ENCODE measurements at places on chromosomes 1 and 21.

GRCh38 chr1:168466714-168467131 is 77.1 kb downstream of the XCL2 start:
- no peak for DNase-seq

- peak; percentile 86 for DNase-seq
Measured at GRCh38 chr1:51329443-51330325, 678 bp downstream of the TTC39A start.

DNA sequence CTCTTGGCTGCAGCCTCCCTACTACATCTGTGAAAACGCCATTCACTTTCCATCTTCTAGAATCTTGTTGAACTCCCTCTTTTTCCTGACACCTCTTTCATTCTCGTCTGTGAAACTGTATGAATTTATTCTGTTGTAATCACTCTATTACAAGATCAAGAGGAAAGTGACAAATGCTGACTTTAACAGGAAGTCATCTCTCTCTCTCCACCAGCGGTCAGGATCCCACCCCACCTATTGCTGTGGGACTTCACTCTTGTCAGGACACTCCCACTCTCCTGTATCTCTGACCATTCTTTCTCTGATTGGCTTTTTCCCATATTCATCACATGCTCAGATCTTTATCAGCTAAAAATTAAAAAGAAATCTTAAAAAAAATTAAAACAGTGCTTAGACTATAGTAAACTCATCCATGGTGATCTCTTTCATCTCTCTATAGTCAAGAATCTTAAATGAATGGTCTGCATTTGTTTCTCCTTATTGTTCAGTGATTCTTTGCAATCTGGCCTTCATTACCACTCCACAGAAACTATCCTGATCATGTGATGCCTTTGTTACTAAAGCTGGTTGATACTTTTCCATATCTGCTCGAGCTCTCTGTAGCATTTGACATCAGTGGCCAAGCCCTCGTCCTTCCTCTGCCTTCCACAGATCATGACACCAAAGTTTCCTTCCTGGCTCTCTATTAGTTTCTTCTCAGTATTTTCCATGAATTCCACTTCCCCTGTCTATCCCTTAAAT is 113.6 kb downstream of the UCHL5 start:
- no peak for DNase-seq

- no peak for DNase-seq
Measured at GRCh38 chr1:41727749-41728115, 191.0 kb downstream of the HIVEP3 start.

GRCh38 chr1:176515310-176515709 is 52.3 kb downstream of the PAPPA2 start:
- no peak for DNase-seq

- DNase-seq: no peak
Measured at GRCh38 chr1:224076407-224076806, 37.5 kb upstream of the FBXO28 start.

DNA sequence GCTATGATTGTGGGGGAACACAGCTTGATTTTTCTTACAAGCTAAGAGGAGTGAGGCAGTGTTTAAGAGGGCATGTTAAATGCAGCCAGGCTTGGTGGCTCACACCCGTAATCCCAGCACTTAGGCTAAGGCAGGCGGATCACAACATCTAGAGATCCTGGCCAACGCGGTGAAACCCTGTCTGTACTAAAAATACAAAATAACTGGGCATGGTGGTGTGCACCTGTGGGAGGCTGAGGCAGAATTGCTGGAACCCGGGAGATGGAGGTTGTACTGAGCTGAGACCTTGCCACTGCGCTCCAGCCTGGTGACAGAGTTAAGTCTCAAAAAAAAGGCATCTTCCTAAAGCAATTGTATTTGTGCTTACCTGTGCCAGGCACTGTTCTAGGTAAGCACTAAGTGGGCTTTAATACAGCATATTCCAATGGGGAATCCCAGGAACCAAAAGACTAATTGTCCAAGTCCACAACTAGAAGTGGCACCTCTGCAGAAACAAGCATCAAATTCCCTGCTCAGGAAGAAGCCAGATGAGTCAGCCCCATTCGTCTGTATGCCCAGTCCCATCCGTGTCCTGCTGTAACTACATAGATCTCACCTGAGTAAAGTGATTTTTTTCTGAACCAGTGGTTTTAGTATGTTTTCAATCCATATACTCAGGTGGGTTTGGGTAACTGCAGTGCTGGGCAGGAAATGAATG is 4.6 kb downstream of the RCC1 start:
- no peak for DNase-seq

GRCh38 chr1:78054972-78055371 is 9.2 kb downstream of the GIPC2 start:
- DNase-seq: no peak

- DNase-seq: peak; percentile 5
Measured at GRCh38 chr1:172360511-172360910, 60.0 kb upstream of the C1orf105 start.

- no peak for DNase-seq
Measured at GRCh38 chr1:229464672-229465071, 30.8 kb upstream of the ACTA1 start.

GRCh38 chr1:100658716-100659026 is 60.9 kb upstream of the VCAM1 start:
- DNase-seq: no peak

GRCh38 chr1:160261556-160261892 is 825 bp downstream of the DCAF8 start:
- peak; percentile 73 for DNase-seq

DNA sequence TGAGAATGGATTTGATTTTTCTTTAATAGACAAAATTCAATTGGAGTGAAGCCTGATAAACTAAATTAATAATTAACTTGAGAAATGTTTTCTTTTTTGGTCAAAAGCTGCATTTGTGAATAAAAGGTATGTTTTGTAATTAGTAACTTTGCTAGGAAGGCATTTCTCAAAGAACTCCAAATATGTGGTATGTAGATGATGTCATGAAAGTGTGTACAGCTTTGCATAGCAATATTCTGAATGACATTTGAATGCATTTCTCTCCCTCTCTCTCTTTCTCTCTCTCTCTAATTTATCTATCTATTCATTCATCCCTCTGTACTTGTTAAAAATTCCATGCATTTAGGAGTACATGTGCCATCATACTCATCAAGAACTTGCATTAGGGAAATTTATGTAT is 109.1 kb upstream of the ADAMTS5 start:
- no peak for DNase-seq

DNA sequence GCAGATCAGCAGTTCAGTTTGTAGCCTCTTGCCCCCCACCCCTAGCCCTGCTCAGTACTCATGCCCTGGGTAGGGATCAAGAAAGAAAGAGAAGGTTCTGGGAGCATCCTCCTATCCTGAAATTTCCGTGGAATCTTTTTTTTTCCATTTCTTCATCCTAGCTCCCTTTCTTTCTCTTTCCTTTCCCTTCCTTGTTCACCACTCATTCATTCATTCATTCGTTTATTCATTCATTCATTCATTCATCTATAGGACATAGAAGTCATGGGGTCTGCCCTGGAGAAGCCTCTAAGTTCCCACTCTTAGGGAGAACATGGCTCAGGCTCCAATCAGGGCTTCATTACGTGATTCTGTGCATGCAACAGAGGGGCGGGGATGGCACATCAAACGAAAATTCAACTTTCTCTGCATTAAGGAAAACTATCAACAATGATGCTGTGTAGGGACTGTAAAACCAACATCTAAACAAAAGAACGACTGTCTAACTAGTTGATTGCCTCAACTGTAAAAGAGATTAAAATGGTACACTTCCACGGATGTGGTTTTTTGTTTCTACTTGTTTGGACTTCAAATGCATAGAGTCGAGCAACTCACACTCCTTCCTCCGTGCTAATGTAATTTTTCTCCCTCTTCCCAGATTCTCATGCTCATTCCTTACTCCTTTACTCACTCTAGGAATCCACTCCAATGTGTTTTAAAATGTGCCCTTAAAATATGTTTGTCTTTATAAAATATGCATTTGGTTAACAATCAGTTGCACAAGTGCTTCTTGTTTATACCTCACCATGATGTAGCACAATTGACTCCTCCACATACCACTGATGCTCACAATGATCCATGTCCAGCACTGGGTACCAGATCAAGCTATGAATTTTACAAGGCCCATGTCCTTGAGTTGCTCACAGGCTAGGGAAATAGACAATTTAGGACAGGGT is 101.2 kb upstream of the SLC2A1 start:
- no peak for DNase-seq

DNA sequence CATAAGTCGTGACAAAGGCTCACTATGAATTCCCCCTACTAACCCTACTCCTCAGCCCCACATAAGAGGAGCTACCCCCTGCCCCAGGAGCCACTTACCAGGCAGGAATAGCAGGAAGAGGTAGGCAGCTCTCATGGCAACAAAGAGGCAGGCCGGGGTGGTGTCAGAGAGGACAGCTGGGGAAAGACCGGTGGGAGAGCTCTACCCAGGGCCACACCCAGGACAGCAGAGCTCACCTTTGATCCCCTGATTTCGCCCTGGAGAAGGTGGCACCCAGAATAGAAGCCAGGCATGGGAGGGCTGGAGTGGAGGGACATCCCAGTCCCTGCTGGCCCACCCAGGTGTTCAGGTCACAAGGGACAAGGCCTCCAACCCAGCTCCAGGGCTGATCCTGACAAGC is 2.3 kb downstream of the MFAP2 start:
- DNase-seq: no peak

GRCh38 chr1:89980605-89981004 is 14.3 kb upstream of the ZNF326 start:
- no peak for DNase-seq

- no peak for DNase-seq
Measured at GRCh38 chr21:14071902-14072734, 138.6 kb downstream of the LIPI start.

GRCh38 chr1:180153032-180153431 is 1.6 kb upstream of the QSOX1 start:
- no peak for DNase-seq

DNA sequence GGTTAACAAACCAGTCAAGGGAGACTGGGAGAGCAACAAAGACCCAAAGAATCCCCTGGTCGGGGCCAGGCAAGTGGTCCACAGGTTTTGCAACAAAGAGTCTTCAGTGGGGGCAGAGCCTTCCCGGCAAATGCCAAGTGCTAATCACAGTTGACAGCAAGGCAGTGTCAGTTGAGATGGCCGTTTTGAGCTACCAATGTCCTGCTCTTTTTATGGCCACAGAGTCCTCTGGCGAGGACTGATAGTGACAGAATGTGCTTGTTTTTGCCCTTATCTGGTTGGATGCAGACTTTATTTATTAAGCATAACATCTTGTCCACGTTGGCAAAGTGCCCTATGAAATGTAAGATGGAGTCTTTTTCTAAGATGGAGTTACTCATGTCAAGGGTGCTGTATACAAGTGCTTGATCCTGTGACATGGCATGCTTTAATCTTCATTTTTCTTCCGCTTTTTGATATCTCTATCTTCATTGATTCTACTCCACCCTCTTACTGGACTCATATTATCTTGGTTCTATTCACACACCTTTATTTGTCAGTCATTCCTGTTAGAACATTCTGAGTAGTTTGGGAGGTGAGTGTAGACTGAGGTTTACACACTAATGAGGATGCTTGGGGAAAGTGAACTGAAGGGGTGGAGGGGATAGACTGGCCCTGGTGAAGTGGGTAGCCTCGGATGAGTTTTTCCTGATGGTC is 51.8 kb downstream of the KCNK1 start:
- no peak for DNase-seq

GRCh38 chr1:214281720-214282629 is 1.0 kb downstream of the SMYD2 start:
- no peak for DNase-seq

DNA sequence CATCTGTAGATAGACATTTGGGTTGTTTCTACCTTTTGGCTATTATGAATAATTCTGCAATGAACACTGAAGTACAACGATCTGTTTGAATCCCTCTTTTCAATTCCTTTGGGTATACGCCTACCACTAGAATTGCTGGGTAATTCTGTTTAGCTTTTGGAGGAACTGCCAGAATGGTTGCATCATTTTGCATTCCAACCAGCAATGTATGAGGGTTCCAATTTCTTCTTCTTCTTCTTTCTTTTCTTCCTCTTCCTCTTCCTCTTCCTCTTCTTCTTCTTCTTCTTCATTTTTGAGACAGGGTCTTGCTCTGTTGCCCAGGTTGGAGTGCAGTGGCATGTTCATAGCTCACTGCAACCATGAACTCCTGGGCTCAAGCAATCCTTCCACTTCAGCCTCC is 13.8 kb upstream of the THEM5 start:
- DNase-seq: no peak

- DNase-seq: peak; percentile 24
Measured at GRCh38 chr1:157137408-157138219, 581 bp downstream of the ETV3 start.

GRCh38 chr21:45481977-45482898 is 60.0 kb downstream of the SLC19A1 start:
- DNase-seq: no peak

DNA sequence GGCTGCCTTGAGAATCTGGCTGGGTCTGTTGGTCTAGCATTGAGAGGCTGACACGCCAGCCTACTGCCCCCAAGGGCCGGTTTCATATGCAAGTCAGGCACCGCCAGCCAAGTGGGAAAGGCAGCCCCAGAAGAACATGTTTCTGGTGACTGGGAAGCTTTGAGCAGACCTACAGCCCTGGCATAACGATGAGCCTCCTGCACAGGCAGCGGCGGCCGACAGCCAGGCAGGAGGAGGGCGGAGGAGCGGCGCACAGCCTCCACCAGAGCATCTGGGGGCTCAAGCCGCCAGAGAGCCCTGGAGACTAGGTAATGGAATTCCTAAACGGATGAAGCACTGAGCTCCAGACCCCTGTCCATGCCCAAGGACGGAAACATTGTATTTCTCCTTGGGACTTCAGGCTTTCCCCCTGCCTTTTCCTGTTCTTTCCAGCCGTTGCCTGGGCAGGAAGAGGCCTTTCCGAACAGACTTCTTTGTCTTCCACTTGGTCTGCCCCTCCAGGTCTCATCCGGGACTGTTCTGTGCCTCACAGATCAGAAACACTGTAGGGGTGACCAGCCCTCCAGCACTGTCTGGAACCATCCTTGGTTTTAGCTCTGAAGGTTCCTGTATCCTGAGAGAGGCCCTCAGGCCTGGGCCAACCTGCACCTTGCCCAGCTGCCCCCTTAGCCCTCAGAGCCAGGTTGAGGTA is 59.5 kb downstream of the IRF2BP2 start:
- no peak for DNase-seq

DNA sequence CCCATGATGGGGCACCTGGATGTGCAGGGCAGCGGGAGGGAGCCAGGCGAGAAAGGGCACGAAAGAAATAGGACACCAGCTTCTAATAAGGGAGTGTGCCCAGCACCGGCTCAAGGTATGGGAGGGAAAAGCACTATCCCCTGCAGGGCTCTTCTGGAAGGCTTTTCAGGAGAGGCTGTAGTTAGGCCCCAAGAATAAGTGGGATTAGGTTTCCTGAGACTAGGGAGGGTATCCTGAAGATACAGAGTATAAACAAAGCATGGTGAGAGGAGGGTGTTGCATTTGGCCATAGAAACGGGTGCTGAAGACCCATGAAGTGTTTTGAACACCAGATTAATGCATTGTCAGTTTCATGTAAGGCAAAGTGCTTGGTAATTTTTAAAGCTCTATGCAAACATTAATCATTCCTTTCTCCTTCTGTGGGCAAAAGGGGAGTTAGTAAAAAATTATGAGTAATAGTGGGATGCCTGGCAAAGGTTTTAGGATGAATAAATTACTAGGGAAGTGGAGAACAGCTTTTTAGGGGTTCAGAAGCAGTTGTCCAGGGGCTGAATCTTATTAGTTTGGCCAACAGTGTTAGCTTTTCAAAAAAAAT is 74.0 kb downstream of the SYT6 start:
- no peak for DNase-seq

GRCh38 chr1:216464489-216464888 is 41.2 kb upstream of the USH2A start:
- DNase-seq: no peak
